Breast epithelium (tissue), 4 donors: ENCODE measurements at places on chromosomes 7 and 10. TPM values are rescaled to one million over a fixed set of nuclear protein-coding genes. Genes with fewer than 3 reads are reported as not detected.

DNA sequence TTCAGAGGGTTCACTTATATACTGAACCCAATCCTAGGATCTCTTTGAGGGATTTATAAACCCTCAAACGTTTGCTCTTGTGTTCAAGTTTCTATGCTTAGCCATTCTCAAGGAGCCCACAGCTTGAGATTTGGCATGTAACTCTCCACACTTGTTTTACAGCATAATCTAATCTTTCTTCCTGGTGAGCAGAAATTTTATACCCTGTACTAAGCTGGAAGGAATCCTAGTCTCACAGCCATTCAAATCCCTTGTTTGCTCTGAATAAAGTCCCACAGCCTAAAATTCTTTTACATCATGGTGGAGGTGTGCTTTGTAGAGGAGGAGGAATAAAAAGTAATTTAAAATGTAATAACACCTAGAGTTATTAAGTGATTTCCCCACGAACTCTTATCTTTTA is 5.3 kb upstream of the AGR2 start:
- DNase-seq, result no peak

The GPR158 gene
- total RNA-seq, result 0.29 TPM

DNA sequence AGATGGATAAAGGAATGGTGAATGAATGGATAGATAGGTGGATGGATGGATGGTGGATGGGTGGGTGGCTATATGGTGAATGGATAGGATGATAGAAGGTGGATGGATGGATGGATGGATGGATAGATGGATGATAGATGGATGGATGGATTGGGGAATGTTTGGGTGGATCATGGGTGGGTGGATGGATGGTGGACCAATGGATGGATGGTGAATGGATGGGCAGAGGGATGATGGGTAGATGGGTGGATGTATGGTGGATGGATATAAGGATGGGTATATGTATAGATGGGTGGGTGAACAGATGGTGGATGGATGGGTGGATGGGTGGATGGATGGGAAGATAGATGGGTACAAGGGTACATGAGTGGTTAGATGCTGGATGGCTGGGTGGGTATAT is 322.4 kb downstream of the ADARB2 start:
- no peak for DNase-seq

DNA sequence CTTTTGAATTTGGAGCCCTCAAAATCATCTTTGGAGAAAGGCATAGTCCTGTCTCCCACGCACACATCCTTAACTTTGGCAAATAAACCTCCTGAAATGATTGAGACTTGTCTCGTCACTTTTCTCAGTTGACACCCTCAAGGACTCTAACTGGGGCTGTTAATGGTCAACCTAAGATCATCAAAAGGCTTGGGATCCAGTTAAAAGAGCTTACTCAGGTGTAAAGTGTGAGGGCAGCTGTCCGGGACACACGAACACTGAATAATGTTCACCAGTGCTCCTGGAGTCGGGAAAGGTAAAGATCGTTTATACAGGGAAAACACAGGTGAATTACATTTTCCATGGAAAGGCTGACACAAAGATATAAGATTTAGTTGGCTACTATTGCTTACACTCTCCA is 84.7 kb downstream of the PAXIP1 start:
- no peak for DNase-seq
